HuH-7 (cell line): ENCODE measurements at places on chromosomes 13 and 19.

DNA sequence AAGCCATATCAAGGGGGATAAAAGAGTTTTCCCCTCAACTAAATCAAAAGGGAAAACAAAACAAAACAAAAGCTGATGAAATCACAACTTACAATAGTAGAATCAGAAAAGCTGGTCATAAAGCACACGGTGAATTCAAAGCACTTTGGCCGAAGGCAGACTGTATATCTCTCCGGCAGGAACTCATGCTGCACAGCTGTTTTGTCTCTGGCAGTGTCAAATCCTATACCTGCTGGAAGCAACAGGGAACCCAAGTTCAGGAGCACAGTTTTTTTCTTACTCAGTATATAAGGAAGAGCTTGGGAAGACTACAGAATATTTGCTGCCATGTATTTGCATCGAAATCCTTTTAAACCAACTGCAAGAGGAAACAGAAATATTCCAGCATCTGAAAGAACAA lies 213.7 kb downstream of the RFC3 start:
- no peak for DNase-seq

DNA sequence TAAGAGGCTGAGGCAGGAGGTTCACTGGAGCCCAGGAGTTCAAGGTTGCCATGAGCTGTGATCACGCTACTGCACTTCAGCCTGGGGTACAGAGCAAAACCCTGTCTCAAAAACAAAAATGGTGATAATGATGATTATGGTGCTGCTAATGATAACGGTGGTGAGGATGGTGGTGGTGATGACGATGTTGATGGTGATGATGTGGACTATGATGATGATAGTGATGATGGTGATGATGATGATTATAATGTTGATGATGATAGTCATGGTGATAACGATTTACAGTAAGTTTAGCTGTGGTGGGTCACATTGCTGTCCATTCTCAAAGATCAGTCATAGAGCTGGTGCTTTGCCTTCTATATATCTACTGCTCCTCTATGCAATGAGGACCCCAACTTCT lies 1340.6 kb downstream of the UQCRFS1 start:
- DNase-seq = no peak

- DNase-seq = no peak
Measured at GRCh38 chr13:48265217-48265815, 32.3 kb downstream of the ITM2B start.

- peak; percentile 33 for DNase-seq
Measured at GRCh38 chr13:27476943-27477703, 26.8 kb upstream of the MTIF3 start.

- no peak for DNase-seq
Measured at GRCh38 chr13:47433461-47434005, 536.7 kb upstream of the HTR2A start.

- peak; percentile 0 for DNase-seq
Measured at GRCh38 chr13:93561576-93562225, 335.1 kb downstream of the GPC6 start.

DNA sequence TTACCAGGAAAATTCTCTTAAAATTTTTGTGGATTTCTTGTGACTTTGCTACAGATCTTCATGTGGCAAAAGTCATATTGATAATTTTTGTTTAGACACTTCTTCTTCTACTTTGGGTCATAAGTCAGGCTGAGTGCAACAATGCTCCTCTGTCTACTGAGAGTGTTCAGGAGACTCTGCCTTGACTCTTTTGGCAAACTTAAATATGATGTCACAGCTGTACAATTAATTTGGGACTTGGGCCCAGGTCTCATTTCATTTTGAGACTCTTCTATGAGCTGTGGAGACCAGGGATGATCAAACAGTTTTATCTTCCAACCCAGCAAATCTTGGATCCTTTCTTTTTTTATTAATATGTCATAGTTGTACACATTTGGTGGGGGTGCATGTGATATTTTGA lies 19.7 kb upstream of the IPO5 start:
- DNase-seq = no peak

GRCh38 chr13:110356362-110356761 lies 49.3 kb downstream of the COL4A2 start:
- no peak for DNase-seq

- DNase-seq = no peak
Measured at GRCh38 chr19:18330868-18331267, 8.0 kb upstream of the LSM4 start.

DNA sequence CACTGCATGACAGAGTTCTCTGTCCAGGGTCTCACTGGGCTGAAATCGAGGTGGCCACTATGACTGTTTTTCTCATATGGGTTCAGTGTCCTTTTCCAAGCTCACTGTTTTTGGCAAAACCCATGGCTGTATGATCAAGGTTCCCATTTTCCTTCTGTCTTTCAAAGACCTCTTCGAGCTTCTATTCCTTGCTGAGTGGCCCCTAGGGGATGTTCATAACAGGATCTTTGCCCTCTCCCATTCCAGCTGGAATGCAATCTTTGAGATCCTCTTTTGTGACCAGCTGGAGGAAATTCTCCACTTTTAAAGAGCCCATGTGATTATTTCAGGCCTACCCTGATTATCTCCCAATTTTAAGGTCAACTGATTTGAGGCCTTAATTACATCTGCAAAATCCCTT lies 572.5 kb upstream of the SLC10A2 start:
- DNase-seq = no peak

DNA sequence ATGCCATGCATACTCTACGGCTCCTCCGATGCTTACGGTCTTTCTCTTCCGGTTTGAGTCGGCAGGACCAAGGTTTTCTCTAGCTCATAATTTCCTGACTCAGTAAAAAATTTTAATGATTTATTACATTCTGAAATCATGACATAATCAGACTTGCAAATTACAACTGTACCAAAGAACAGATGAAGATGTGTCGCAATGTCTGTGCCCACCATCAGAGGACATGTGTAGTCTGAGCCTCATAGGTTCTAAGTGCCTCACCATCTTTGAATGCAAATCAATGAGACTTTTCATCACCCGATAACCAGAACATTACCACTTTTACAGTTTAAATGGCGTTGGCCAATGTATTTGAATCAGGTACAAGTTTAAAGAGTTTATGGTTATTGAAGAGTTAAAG lies 213.1 kb downstream of the NHLRC3 start:
- no peak for DNase-seq

DNA sequence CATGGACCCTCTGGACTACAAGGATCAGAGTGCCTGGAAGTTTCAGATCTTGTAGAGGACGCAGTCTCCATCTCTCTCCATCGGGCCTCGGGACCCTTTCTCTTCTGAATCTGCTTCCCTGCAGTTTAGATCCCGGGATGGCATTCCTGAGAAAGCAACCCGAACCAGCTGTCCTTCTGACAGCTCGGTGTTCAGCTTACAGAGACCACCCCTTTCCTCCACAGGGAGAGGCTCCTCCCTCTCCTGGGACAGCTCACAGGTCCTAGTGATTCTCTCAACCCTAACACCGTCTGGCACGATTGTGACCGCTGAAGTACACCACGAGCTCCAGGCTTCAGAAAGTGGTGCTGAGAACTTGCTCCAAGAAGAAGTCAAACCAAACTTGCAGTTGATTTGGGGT lies 18.2 kb downstream of the CRX start:
- no peak for DNase-seq

DNA sequence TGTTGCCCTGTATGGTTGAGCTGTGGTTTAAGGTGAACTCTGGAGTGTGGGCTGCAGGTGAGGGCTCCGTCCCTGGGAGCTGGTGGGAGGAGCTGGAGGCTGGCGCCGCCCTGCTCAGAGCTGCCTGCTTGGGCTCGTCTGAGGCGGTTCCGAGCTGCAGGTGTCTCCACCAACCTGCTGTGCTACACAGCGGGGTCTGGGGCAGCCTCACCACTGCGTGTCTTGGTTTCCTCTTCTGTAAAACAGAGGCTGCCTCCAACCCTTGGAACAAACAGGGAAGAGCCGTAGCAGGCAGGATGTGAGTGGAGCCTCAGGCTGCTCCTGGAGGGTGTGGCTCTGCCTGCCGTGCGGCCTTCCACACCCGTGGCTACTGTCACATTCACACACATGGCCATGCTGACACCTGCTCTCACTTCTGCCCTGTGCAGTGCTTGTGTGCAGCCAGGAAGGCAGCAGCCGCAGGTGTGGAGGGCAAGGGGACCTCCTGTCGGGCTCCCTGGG lies 21.4 kb downstream of the NAXD start:
- no peak for DNase-seq

DNA sequence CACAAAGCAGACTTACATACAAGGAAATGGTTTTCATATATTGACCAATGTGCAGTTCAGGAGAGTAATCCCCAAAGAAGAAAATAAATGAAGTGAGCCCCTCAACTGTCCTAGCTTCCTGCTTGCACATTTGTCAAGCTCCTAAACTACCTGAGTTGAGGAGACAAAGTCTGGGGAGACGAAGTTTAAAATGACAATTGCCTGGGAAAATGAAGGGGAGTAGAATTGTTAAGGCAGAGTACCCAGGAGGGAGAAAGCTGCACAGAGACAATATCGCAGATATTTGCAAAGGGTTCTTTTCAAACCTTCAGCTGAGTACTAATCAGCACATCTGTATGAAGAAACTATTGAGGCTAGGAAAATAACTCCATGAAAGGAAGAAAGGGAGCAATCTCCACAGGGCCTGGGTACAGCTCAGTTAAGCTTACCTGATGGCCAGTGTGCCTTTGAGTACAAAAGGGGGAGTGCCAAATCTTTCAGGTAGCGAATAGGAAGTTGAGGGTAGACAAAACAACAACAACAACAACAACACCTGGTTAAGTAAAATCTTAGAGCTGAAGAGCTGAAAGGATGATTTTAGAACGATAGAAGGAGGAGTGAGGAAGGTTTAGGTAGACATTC lies 1700.1 kb upstream of the PRR20A start:
- DNase-seq = no peak

- peak; percentile 8 for DNase-seq
Measured at GRCh38 chr13:93233997-93234416, 7.4 kb downstream of the GPC6 start.

DNA sequence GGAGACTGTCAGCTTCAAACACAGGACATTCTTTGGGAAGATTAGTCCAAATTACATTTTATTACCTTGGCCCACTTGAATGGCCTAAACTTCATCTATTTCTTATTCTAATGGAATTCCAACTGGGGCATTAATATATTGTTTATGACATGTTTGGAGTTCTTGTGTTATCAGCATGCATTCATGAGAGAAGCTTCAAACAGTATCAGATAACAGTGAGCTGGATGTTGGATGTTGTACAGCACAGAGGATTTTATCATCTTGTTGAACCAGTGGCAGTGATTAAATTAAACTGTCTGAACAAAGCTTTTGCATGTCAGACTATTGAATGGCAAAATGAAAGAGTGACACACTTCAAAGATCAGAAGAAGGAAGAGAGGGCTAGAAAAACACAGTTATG lies 50.0 kb downstream of the MZT1 start:
- no peak for DNase-seq

DNA sequence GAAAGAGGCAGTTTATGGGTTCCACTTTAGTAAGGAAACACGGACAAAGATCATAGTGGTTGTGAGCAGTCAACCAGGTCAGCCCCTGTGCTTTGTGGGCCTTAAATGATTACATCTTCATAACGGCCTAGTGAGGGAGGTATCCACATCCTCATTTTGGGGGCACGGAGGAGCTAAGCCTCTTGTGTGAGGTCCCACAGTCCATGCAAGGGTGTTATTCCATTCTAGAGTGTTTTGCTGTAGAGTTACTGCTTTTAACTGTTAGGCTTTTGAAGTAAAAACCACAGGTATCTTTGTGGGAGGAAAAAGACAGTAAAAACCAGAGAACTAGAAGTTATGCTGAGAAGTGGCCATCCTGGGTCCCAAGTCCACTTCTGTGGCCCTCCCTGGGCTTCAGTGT lies 4.0 kb downstream of the NOP53 start:
- DNase-seq = no peak

- DNase-seq = no peak
Measured at GRCh38 chr13:111540486-111540885, 220.0 kb downstream of the TEX29 start.

GRCh38 chr19:17479325-17479791 lies 9.0 kb downstream of the SLC27A1 start:
- no peak for DNase-seq

DNA sequence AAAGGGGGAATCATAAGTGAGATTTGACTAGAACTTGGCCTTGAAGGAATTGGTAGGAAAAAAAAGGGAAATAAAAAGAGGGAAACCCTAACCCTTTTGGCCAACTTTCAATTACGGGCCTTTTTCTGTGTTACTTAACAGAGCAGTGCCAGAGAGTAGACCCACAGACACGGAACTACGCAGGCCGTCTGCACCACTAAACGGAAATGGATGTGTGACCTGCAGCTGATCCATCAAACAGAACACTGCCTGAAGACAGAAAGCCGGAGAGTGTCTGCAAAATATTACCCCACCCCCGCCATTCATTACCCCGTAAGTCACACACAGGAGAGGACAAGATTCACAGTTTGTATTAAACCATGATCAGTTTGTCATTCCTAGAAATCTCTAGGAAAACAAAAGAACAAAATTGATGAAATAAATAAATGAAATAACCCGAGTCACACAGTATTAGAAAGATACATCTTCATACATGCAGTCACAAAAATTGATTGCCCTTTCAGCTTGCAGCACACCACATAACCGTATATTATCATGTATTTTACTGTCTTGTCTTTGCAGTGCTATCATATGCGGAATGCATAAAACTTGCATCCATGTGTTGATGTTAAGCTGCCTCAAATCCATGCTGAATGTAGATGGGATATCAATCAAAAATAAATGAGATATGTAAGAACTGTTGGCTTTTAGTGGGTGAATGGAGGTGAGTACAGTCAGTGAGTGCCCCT lies 424.7 kb downstream of the IRS2 start:
- DNase-seq = no peak

- DNase-seq = no peak
Measured at GRCh38 chr13:92303428-92303827, 905.0 kb downstream of the GPC5 start.

DNA sequence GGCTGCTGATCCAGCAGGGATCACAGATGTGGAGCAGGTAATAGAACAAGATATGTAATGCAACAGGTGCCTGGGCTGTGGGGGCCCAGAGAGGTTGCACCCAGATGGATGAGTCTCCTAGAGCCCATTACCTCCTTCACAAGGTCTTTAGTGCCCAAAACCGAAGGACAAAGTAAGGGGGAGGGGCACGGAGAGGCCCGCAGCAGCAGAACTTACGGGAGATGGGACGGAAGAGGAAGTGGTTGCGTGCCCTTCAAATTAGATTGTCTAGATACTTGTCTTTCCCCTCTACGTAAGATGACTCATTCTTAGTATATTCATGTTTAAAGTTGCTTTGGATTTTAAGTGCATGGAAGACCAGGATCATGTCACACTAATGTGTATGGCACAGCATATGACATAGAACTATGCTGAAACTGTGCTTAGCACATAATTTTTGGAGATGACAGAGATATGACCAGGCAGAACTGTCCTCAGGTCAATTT lies 5.7 kb upstream of the MRPS31 start:
- DNase-seq = no peak

DNA sequence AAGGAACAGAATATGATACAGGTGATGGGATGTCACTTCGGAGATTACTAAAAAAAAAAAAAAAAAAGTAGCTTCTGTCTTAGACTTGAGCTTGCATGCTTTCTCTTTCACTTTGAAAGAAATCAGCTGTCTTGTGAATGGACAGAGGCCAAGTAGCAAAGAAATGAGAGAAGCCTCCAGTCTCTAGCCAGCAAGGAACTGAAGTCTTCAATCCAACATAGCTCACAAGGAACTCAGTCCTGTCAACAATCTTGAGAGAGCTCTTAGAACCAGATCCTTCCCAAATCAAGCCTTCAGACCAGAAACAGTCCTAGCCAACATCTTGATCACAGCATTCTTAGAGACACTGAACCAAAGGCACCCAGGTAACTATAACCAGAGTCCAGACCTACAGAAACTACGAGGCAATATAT lies 7.7 kb downstream of the N4BP2L2 start:
- DNase-seq = no peak

- DNase-seq = peak; percentile 74
Measured at GRCh38 chr13:46551410-46552302, 1.3 kb upstream of the LRCH1 start.

- no peak for DNase-seq
Measured at GRCh38 chr19:17214508-17215126, 540 bp upstream of the USE1 start.
